ENCODE measurements at places on chromosomes 7 and 10. TPM values are rescaled to one million over a fixed set of nuclear protein-coding genes. Genes with fewer than 3 reads are reported as not detected.

DLX5 gene
- total RNA-seq, result 5.5 TPM

SPDYE5 gene
- 0.78 TPM for total RNA-seq

GJD4 gene
- not detected for total RNA-seq

PKD1L1 gene
- total RNA-seq, result not detected

COL17A1 gene
- total RNA-seq, result 0.46 TPM

SSC4D gene
- 0.43 TPM for total RNA-seq

RAB19 gene
- total RNA-seq, result not detected

GRCh38 chr7:157634401-157635147 is 297.8 kb downstream of the DNAJB6 start:
- ATAC-seq, result no peak

- no peak for ATAC-seq
Measured at GRCh38 chr7:102244601-102245000, 42.1 kb upstream of the SH2B2 start.

- ATAC-seq, result no peak
Measured at GRCh38 chr7:142450206-142450605, 192.3 kb upstream of the PRSS58 start.

DNA sequence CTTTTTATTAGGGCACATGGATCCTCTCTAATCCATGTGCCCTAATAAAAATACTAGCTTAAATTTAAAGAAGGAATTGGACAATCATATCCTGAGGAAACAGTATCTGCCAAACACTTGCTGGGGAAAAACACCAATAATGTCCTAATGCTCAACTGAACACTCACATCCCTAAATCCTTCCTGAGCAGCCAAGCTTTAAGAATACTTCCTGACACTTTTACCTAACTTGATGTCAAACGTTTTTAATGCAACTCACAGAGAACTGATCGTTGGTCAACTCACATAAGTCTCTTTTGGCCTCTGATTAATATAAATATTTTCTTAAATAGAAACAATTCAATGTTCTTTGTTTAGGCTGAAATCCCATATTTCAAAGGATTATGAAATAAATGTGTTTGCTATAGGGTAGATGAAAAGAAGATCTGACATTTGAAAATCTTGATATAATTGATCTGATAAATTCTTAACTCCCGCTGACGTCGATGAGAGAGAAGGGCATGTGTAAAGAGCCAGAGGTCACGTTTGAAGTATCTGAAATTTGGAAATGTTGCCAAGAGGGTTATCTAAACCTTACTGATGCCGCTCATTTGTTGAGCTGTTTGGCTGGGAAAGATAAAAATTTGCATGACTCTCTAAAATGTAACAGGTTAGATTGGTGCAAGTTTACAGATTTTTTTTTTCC is 122.8 kb upstream of the RHOBTB1 start:
- ATAC-seq, result no peak

- no peak for ATAC-seq
Measured at GRCh38 chr7:124057872-124058271, 25.0 kb upstream of the TMEM229A start.

GRCh38 chr7:35314354-35314753 is 60.5 kb upstream of the TBX20 start:
- ATAC-seq, result no peak

- peak; percentile 88 for ATAC-seq
Measured at GRCh38 chr10:21976739-21977138, 26.8 kb downstream of the DNAJC1 start.

GRCh38 chr10:33734393-33735155 is 400.1 kb upstream of the NRP1 start:
- no peak for ATAC-seq

DNA sequence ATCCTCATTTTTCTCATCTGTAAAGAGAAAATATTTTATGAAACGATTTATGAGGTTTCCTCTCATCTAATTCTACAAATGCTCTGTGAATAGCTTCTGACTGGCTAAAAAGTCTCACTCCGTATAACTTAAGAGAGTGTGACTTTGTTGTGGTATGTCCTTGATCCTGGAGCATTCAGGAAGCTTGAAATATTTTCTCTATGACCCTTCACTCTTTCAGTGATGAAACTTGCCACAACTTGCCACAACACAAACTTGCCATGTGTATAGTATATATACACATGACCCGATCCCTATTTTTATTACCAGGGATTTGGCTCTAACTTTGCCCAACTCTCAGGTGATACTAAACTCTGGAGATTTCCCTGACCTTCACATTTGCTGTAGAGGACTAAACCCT is 74.1 kb downstream of the TES start:
- ATAC-seq, result no peak

DNA sequence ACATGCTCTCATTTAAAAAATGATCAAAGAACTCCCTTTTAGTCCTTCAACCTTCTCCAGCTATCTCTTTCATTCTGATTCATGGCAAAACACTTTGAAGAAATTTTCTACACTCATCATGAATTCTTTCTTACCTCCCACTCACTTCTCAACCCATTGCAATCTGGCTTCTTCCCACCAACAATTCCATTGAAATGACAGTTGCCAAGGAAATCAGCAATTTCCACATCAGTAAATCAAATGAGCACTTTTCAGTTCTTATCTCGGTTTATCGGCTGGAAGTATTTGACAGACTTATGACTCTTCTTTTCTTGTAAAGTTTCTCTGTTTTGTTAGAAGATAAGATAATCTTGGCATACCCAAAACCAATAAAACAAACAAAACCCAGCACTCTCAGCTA is 99.1 kb upstream of the CACNA2D1 start:
- no peak for ATAC-seq

- ATAC-seq, result peak; percentile 96
Measured at GRCh38 chr10:119817991-119818888, 54.4 kb downstream of the MCMBP start.

- ATAC-seq, result peak; percentile 32
Measured at GRCh38 chr7:84271543-84271942, 77.0 kb upstream of the SEMA3A start.

- ATAC-seq, result no peak
Measured at GRCh38 chr7:69683002-69683401, 84.7 kb downstream of the AUTS2 start.

- ATAC-seq, result peak; percentile 72
Measured at GRCh38 chr7:50069613-50070012, 23.4 kb downstream of the ZPBP start.

GRCh38 chr10:124743191-124744101 is 732 bp downstream of the FAM53B start:
- ATAC-seq, result peak; percentile 32

DNA sequence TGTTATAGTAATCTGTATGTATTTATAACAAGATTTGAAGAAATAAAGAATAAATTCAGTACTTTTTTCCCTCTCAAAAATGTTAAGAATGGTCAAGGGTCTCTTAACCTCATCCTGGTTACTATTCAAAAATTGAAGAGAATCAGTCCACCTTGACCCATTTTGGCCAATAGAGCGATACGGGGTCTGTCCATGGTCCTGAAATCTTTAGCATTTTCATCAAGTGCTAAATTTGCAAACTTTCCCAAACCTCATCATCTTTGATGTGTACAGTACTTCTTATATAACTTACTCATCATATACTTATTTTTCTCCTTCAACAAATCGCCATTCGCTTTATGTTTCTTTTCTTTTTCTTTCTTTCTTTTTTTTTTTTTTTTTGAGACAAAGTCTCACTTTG is 23.6 kb downstream of the TMEM178B start:
- ATAC-seq, result no peak

DNA sequence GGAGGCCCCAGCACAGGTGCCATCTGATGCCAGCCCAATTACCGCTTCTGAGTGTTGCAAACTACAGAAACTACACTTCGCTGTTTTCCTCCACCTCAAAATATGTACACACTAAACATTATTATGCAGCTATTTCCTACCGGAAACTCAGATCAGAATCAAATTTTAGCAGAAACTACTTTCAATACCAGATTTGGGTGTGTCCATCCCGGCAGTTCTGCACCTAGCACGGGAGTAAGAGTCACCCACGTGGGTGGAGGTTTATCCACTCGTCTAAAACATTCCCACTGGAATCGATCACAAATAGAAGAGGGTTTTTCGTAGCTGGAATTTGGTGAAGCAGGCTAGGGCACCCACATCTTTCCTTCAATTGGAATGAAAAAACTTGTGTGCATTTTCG is 214.4 kb upstream of the PRKCQ start:
- no peak for ATAC-seq

DNA sequence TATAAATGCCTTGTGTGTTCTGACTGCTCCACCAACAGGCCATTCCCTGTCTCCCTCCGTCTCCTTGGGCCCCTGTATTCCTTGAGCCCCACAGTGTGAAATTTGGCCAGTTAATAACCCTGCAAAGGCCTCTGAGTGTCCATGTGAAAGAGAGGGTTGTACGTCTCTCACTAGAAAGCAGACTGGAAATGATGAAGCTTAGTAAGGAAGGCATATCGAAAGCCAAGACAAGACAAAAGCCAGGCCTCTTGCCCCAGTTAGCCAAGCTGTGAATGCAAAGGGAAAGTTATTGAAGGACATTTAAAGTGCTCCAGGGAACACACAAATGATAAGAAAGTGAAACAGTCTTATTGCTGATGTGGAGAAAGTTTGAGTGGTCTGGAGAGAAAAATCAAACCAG is 680.2 kb downstream of the SDK1 start:
- no peak for ATAC-seq

DNA sequence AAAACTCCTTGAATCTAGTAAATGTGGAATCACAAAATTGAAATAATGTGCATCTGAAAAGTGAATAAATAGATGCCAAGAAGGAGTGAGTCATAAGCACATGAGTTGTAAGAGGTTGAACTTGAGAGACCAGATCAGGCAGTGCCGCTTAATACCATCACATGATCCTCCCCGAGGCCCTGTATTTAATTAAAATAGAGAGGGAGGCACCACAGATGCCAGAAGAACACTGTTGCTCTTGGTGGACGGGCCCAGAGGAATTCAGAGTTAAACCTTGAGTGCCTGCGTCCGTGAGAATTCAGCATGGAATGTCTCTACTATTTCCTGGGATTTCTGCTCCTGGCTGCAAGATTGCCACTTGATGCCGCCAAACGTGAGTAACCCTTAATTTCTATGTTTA is at the start of gene GPNMB:
GPNMB (plus strand) TSS at position 221 of the 400 bp plus-strand sequence; CDS start at position 304, 83 bp downstream.
- ATAC-seq, result peak; percentile 71

- ATAC-seq, result no peak
Measured at GRCh38 chr10:119784340-119785067, 58.7 kb downstream of the INPP5F start.

DNA sequence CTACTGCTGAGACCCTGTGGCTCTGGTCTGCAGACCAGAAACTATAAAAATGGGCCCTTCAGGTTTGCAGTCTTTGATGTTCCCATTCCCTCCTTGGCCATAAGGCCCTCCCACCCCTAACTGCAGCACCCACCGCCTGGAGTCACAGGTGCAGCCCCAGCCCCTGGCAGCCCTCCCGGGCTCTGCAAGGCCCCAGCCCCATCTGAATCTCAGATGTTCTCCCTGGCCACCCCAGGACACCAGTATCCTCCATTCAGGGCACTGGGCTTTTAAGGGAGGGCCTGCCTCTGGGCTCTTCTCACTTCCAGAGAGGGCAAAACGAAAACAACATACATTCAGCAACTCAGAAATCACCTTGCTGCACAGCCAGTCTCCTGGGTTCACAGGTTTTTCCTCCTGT is 107.7 kb upstream of the RET start:
- ATAC-seq, result no peak

DNA sequence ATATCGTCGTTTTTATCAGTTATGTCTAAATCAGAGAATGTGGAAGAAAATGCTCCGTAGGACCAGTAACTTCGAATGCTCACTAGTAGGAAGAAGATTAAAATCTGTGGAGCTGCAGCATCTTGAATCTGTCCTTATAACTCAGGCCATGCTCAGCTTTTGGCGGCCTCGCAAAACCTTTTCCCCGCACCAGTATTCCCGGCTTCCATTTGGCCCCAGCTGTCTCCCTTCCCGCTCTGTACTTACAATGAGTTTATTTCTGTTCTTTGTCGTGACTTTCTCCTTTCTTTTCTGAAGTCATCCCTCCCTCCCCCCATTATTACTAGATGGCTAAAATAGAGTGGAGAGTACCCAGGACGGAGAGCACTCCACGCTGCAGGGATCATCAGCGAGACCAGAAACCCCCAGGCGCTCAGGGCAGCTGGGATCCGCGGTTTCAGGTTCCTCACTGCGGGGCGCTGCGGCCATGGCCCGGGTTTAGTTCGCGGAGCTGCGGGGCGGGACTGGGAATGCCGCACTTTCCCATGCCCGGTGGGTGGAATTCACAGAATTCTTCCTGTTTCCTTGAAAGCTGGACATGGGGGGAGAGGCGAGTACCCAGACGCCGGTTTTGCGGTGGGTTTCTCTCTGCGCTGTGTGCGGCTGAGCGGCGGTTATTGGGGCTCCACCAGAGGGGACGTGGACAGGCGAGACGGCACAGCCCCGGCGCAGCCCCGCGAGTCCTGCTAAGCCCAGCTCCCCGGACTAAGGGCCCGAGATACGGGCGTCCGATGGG is 183.5 kb downstream of the POM121L12 start:
- peak; percentile 68 for ATAC-seq

DNA sequence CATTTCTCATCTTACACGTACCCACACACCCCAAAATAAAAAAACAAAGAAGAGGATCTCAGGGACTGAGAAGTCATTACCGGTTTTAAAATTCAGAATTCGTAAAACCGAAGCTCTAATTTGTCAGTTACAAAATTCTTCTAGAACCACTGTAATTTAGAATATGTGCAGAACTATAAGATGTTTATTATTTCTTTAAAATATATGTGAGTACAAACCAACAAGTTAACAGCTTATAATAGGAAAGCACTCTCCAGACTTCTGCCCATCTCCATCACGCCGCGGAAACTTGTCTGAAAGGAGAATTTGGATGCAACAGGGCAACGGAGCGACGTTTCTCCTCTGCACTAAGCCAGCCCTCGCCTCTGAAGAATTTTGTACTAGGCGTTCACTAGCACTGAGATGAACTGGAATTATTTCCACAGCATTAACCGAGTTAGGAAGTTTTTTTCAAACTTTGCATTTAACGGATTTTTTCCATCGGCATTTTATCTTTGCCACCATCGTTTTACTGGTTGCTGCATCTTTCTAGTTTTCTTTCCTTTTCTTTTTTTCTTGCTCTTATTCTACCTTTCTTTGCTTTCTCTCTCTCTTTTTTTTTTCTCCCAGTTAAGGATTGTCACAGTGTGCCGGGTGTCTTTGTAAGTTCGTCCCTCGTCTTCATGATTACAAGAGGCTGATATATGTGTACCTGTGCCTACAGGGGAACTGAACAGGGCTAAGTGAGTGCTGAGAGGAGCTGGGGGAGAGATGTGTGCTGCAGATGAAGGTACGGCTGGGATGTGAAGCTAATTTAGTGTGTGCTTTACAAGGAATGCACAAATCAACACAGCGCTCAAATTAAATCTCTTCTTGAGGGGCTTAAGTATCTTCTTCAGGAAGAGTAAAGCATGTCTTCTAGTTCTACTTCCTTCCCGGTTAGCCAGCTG is 295.9 kb upstream of the NFE2L3 start:
- ATAC-seq, result peak; percentile 0

GRCh38 chr7:45940939-45941338 is 19.9 kb upstream of the IGFBP3 start:
- no peak for ATAC-seq
